Naive thymus-derived CD4-positive, alpha-beta T cell (primary cell): ENCODE measurements at places on chromosomes 2 and 18. TPM values are rescaled to one million over a fixed set of nuclear protein-coding genes. Genes with fewer than 3 reads are reported as not detected.

The CPO gene
- not detected for polyA plus RNA-seq

The ZBTB7C gene
- polyA plus RNA-seq, result not detected

The RTP5 gene
- not detected for polyA plus RNA-seq

The MC5R gene
- not detected for polyA plus RNA-seq

The LGALSL gene
- polyA plus RNA-seq, result 0.58 TPM

The SLC5A7 gene
- polyA plus RNA-seq, result not detected

The PLEKHA3 gene
- 26.4 TPM for polyA plus RNA-seq

The CDH20 gene
- not detected for polyA plus RNA-seq

The NEB gene
- 0.26 TPM for polyA plus RNA-seq

The COLEC11 gene
- polyA plus RNA-seq, result not detected

The MEP1B gene
- polyA plus RNA-seq, result not detected

The GPAT2 gene
- polyA plus RNA-seq, result 4.6 TPM
